ENCODE measurements at places on chromosomes 7 and 10.

DNA sequence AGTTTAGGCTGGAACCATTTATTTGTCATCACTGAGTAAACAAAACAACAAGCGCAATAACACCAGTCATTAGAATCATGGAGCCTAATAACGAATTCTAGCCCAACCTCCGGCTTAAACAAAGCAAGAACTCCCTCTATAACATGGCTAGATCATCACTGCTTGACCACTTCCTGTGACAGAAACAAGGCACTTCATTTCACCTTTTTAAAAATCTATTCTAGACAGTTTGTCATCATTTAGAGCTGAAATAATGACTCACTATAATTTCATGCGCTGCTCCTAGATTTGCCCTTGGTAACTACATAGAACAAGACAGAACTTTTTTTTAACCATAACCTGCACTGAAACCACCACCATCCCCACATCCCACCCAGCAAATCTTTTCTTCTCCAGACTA, 81.3 kb downstream of the OSBPL3 start:
- no peak for DNase-seq

GRCh38 chr10:120460186-120460585, 3.2 kb downstream of the PLPP4 start:
- no peak for DNase-seq

DNA sequence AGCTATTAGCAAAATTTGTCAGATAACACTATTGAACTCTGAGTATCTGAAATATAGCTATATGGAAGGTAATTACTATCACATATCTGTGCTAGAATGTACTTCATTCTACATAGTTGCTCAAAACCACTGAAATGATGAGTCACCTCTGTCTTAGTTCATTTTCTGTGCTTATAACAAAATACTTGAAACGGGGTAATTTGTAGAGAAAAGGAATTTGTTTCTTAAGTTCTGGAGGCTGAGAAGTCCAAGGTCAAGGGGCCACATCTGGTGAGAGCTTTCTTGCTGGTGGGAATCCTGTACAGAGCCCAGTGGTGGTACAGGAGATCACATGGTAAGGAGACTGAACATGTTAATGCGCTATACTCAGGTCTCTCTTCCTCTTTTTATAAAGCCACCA, 41.9 kb upstream of the TNKS2 start:
- no peak for DNase-seq

DNA sequence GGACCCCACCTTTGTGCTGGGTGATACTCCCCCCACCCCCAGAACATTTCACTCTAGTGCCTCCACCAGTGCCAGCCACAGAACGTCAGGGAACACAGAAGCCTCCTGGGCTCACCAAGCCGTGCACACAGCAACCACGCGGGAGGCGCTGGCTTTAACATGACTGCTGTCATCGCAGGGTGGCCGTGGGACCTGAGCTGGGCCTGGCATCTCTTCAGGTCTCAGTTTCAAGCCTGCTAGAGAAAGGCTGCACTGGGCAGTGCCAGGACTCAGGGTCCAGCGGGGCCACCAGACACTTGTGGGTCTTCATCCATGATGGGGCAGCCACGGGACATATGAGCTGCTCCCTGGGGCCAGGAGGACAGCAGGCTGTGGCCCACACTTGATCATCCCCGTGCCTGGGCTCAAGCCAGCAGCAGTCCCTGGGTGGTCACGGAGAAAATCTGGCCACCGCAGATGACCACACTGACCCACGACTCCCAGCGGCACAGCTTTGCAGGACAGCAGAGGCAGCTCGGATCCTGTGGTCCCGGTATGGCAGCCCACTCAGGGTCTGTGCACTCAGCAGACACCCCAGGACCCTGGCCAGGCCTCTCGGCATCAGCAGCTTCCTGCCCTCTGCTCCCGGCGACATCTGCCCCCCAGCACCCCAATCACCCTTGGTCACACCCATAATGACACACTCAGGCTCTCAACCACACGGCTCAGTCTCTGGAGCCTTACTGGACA, 44.2 kb downstream of the CAMK2B start:
- no peak for DNase-seq

DNA sequence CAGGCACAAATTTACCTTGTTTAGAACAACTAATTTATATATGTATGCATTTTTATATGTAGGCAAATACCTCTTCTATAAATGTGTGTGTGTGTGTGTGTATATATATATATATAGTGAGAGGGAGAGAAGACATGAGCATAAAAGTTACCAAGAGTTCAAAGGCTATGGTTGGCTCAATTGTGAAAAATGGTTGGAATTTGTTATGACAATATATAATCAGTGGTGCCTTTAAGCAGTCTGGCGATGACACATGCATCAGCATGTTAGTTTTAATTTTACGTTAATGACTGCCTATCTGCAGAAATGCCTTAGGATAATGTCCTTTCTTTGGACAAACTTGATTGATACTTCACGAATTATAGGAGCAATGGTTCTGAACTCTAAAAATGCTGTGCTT, 980.8 kb upstream of the LRRTM3 start:
- DNase-seq, result no peak

GRCh38 chr7:31828520-31828919, 141.5 kb downstream of the PPP1R17 start:
- DNase-seq, result no peak

DNA sequence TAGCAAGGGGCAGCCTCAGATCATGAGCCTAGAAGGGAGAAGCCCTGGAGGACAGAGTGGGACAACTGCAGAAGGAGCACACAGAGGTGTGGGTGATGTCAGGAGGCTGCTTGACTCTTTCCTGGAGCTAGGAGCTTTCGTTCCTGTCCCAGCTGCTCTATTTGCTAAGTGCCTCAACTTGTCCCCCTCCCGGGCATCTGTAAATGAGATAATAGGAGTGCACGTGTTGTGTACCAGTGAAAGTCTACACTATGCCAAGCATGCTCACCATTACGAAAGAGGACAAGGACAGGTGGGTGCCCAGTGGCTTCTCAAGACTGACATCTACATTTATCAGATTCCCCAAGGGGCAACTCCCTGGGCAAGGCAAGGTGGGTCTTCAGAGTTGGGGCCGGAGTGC, 162.7 kb downstream of the KCNMA1 start:
- DNase-seq, result no peak

DNA sequence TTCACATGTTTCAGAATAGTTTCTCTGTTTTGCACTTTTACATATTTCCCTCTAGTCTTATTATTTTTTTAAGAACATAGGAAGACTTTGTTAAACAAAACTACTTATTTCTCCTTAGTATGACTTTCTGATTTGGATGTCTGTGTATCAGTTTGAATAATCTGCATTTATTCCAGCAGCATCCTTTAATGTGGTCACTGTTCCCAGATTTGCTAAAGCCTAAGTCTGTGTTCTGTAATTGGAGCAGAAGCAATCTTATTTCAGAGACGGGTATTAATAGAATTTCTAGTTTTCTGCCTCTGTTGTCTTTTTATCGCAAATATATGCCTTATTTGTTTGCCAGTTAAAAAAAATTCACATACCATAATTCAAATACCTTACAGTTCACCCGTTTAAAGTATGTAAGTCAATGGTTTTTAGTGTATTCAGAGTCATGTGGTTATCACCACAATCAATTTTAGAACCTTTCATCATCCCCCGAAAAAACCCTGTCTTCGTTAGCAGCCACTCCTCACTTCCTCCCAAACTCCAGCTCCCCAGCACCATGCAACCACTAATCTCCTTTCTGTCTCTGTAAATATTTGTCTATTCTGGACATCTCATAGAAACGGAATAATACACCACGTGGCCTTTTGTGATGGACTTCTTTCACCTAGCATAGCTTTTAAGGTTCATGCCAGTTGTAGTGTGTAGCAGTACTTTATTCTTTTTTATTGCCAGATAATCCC, 58.7 kb downstream of the INPP5F start:
- DNase-seq, result no peak

DNA sequence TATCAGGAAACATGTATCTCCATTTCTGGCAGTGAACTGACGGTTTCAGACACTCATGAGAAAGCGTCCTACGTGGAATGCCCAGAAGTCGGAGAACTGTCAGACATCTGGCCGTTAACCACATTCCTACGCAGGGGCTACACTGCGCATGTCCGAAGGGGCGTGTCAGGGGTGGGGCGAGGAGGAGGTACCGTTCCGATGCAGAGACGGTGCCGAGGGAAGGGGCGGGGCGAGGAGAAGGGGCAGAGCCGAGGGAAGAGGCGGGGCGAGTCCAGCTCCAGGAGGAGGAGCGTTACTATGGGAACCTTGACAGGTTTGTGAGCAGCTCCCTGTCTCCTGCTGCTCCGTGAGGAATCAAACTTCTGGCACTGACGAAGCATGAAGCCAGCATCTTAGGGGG, 366.9 kb upstream of the NUPR2 start:
- DNase-seq, result no peak
